Upper lobe of right lung (tissue), 1 donor: ENCODE measurements at places on chromosomes 16 and 17. TPM values are rescaled to one million over a fixed set of nuclear protein-coding genes. Genes with fewer than 3 reads are reported as not detected.

GRCh38 chr17:40496634-40497420, 4.6 kb downstream of the TNS4 start:
- DNase-seq: no peak

GRCh38 chr17:146546-146945, 9.2 kb downstream of the SCGB1C2 start:
- peak; percentile 48 for DNase-seq

DNA sequence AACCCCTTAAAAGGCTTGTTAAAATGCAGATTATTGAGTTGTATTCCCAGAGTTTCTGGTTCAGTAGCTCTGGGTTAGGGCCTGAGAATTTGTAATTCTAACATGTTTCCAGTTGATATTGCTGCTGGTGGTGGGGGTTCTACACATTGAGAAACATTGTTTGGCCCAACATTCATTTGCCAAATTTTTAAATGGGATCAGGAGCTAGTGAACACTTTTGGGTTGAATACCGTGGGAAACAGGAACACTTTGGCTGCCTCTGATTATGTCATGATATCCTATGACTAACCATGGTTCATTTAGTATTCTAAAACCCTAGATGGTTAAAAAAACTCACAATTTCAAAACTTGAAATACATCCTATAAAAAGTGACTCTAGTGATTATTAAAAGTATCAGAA, 89.3 kb downstream of the RPGRIP1L start:
- DNase-seq: no peak

DNA sequence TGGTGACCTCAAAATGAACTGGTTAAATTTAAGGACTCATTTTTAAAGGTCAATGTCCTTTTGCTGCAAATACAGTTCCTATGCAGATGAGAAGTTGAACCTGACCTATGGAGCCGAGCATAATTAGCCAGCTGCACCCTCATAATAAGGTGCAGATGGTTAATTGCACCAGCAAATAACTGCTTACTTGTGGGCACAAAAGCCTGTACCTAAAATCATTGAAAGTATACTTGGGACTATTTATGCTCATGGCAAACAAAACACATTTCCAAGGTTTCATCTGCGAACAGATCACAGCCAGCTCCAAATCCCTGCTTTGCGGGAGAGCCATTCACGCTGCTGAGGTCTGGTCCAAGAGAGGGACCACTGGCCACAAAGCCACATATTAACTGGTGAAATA, 13.0 kb downstream of the HYDIN start:
- no peak for DNase-seq

DNA sequence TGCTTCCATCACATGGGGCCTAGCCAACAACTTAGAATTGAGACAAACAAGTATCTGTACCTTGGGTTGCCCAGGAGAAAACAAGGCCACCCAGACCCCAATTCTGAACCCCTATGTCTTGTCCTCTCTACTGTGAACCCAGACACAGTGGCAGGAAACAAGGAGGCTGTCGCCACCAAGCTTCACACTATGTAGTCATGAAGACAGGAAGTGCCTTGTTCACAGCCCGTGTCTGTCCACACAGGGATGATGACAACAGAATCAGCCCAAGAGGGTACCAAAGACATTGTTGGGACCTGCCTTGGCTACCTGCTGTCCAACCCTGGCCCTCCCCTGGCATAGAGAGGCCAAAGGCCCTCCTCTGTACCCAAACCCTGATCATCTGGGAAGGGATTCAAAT, 84.8 kb downstream of the CDYL2 start:
- DNase-seq: no peak

GRCh38 chr16:11621539-11621919, 34.8 kb upstream of the LITAF start:
- no peak for DNase-seq

DNA sequence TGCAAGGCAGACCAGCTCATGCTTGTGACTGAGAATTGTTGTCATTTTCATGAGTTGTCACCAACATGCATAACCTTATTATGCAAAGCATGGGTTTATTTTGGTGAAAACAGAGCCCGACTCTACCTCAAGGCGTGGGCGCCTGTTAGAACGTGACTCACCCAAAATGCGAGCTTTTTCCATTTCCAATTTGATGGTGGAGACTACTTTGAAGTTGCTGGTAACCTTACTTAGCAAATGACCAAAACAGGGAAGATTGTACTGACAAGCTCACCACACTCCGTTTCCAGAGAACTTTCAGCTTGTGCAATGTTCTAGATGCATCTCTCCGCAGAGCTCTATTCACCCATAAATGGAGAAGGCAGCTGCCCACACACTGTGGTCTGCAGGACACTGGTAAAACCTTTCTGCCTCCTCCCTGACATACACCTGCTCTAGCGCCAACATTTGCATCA, 284.5 kb downstream of the MAF start:
- no peak for DNase-seq

DNA sequence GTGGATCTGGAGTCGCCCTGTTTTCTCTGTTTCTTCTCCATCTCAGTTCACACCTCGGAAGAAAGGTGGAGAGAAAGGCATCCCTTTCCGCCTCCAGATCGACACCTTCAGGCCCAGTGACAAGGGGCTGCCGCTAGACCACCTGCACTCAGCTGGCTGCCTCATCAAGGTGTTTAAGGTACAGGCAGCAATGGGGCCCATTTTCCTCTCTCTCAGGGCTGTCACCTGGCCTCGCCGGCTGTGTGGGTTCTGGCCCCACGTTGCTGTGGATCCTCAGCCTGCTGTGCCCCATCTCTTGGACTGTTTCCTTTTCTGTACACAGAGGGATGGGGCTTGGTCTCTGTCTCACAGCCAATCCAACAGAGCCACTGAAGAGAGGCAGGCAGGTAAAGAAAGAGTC, 17.4 kb upstream of the STAC2 start:
- no peak for DNase-seq

DNA sequence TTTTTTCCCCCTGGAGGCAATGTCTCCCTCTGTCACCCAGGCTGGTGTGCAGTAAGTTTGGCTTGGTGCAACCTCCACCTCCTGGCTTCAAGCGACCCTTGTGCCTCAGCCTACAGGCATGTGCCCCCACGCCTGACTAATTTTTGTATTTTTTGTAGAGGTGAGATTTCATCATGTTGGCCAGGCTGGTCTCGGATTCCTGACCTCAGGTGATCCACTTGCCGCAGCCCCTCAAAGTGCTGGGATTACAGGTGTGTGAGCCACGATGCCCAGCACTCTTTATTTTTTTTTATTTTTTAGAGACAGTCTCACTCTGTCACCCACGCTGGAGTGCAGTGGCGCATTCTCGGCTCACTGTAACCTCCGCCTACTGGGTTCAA, 113.2 kb downstream of the ABCC6 start:
- no peak for DNase-seq

- no peak for DNase-seq
These were observed 7.6 kb downstream of the CNTD1 start for GRCh38 chr17:42806249-42806648.

- no peak for DNase-seq
These were observed 143.8 kb downstream of the C16orf95 start for GRCh38 chr16:87173294-87173893.

DNA sequence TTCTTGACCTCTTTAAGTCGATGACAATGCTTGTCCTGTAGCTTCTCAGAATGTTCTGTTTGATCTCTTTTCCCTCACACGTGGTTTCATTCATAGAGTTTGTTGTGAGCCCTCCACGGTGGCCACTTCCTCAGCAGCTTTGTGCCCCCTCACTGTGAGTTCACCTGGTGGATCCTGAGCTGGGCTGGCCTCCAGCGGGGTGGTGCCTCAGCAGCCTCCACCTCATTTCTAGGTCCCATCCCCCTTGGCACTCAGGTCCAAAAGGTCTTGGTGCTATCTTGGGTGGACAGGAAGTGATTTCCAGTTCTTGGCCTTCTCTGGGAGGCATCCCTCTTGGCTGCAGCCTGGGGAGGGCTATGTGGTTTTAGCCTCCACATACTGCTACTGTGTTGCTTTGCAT, 203.2 kb upstream of the WSCD1 start:
- DNase-seq: no peak

- no peak for DNase-seq
These were observed 18.0 kb downstream of the KCTD2 start for GRCh38 chr17:75064867-75065561.

DNA sequence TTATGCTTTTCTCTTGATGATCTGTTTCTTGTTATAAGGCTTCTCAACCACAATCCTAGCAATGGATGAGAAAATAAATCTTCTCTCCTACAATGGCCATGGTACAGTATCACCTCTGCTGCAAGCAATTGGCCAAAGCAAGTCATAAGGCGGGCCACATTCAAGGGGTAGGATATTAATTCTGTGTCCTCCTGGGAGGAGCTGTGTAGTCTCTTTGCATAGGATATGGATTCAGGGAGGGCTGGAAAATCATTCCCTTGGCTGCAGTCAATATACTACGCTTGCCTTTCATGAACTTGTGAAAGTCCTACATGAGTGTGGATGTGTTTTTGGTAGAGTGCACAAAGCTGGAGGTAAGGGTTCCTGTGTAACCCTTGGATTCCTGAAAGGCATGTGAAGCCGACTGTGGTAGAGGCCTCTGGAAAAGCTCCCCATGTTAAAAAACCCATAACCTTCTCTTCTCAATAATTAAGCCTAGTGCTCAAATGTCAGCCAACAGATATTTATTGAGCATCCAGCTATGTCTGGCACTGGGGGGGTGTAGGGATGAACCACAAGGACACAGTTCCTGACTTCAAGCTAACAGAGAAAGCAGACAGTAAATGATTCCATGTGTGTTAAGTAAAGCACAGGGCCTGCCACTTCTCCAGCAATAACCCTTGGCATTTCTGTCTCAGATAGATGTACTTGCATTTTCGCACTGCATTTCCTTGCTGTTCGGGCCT, 147.6 kb upstream of the HS3ST3A1 start:
- no peak for DNase-seq

DNA sequence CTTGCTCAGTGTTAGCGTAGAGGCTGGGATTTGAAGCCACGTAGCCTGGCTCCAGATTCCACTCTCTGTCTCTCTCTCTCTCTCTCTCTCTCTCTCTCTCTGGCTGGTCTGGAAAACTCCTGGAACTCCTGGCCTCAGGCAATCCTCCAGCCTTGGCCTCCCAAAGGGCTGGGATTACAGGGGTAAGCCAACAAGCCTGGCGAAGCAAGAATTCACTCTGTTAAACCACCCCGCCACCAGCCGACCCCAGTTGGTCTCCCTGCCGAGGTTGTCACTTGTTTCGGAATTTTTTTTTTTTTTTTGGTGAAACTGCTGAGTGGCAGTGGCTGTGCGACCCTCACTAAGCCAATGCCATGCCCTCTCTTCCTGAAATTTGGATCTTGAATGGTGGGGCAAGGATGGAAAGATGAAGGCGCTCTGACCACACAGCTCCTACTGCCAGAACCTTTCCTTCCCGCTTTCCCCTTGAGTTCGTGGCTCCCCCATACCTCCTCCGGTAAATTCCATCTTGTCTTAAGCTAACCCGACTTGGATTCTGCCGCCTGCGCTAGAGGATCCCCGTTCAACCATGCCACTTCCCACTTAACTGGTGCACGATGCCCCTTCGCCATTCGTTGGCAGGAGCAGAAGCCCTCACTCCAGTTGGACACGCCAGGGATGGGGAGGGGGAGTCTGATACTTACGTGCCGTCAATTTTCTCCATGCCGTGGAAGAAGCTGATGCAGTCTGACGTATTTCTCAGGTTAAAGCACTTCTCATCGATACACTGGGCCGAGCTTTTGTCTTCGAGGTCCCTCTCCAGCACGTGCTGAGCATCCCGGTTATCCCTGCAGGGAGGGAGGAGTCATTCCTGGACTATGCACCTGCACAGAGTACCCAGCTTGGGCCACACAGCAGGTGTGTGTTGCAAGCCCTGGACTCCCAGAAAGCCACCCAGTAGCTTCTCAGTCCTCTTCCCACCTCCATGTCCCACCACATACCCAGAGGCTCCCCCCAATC, 13.1 kb downstream of the TEKT5 start:
- DNase-seq: peak; percentile 30

DNA sequence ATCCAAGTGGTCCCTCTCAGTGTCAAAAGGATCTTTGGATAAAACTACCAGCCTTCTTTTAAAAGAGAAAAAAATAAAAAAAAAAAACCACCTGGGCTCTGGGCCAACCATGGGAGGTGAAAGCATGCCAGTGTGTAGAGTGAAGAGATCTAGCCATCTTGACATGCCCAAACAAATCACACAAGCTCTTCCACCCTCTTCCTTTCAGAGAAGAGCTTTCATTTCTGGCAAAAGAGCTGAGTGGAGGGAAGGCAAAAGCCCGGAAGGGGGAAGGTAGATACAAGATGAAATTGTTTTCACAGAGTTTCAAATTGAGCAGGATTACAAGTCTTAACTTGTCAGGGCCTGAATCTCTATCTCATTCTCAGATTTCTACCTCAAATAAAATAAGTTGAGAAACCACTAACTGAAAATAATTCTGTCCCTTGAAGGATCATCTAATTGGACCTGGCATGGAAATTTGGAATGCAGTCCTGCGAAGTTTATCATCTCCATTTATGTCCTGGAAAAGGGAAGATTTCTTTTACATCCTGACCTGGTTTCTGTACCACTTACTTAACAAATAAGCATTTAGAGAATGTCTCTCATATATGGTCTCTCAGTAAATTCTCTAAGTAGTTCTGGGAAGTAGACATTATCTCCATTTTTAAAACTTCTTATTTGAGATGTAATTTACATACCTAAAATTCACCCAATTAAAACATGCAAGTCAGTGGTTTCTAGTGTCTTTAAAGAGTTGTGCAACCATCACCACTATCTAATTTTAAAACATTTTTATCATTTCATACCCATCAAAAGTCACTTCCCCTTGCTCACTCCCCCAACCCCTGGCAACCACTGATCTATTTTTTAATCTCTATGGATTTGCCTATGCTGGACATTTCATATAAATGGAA, 93.7 kb downstream of the TANGO6 start:
- no peak for DNase-seq

GRCh38 chr16:17306745-17307144, 164.0 kb downstream of the XYLT1 start:
- DNase-seq: no peak

DNA sequence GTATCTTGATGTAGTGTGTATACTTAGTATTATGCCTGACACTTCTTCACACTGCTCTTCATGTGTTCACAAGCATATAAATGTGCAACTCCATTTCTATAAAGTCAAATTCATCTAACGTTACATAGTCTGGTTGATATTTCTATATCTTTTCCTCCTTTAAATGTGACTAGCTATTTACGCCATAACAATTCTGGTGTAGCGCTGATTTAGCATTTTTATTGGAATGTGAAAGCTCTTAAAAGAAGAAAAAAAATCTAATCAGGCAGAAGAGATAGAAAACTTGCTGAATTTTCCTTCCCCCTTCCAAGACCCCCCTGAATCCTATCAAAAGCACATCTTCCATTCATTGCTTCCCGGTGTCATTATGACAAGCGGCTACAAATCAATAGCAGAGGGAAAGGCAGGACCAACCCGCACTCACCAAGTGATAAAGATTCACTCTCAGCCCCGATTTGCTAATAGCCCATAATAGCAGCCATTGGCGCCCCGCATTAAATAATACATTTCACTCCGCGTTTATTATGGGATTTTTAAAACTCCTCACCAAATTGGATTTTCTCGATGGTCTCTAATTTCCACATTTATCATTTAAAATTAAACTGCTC, 299.5 kb upstream of the PMFBP1 start:
- no peak for DNase-seq

- DNase-seq: no peak
These were observed 335.8 kb downstream of the WWOX start for GRCh38 chr16:78435260-78435659.

GRCh38 chr17:47470836-47471235, 60.1 kb upstream of the NPEPPS start:
- no peak for DNase-seq

- no peak for DNase-seq
These were observed 78.4 kb downstream of the ARHGAP44 start for GRCh38 chr17:12867726-12868125.

Gene FADS6
- not detected for total RNA-seq

Gene PERCC1
- total RNA-seq: not detected

Gene TMEM208
- 39.3 TPM for total RNA-seq

Gene MEIOC
- total RNA-seq: not detected

Gene TP53TG3C
- not detected for total RNA-seq

Gene GRIN2A
- 0.09 TPM for total RNA-seq
